Cardiac atrium fibroblast (primary cell): ENCODE measurements at places on chromosomes 1 and 21. TPM values are rescaled to one million over a fixed set of nuclear protein-coding genes. Genes with fewer than 3 reads are reported as not detected.

ZNF593OS gene
- total RNA-seq, result not detected in 2 replicates

LRRC3 gene
- total RNA-seq, result 3.6 and 3.7 TPM in 2 replicates

IVL gene
- not detected in 2 replicates for total RNA-seq

IFNLR1 gene
- total RNA-seq, result under 0.01 TPM in 1 of 2 replicates, not detected in the other

LRRN2 gene
- total RNA-seq, result under 0.01 TPM in 1 of 2 replicates, not detected in the other

CFHR3 gene
- not detected in 2 replicates for total RNA-seq

LRRIQ3 gene
- total RNA-seq, result 0.97 and 9.2 TPM in 2 replicates

AMY1A gene
- total RNA-seq, result not detected in 2 replicates

OLFM3 gene
- total RNA-seq, result not detected in 2 replicates

SAMD11 gene
- 8.5 and 21.4 TPM in 2 replicates for total RNA-seq

JTB gene
- 208 and 220 TPM in 2 replicates for total RNA-seq

FHAD1 gene
- total RNA-seq, result not detected in 2 replicates

UQCRHL gene
- total RNA-seq, result 1.9 and 2.7 TPM in 2 replicates

GJA4 gene
- total RNA-seq, result 2.1 and 4.9 TPM in 2 replicates

ACOT11 gene
- total RNA-seq, result 0.32 and 1.1 TPM in 2 replicates
